NCI-H1436 treated with DMSO at 0.1 percent for 48 hours (cell line): ENCODE measurements at places on chromosomes 4 and X.

DNA sequence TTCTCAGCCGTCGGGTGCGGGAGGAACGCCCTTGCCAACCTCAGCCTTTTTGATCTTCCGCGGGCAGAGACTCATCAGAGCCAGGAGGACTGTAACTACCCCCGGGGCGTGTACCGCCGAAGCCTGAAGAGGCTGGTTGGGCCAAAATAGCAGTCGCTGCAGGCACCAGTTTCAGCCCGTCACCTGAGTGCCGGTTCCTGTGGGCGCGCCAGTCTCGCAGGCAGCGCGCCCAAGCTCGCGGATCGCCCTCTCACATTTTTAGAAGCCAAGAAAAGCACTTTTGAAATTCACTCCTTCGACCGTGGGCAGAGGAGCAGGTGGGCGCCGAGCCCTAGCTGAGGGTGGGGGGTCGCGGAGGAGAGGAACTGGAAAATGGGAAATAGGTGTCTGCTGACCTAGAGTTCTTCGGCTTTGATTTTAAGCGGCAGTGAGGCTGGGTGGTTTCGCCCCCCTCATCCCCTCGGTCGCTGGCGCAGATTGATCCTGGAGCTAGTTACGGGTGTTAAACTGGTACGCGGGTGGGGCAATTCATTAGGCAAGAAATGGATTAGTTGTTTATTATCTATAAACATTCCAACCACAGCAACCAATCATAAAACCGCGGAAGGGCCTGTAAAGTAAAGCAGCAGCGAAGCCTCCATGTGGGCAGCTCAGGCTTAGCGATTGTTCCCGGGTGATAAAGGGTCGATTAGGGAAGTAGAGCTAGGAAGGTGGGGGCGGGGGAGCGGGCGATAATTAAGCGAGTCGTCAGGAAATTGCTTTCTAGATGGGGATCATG, 69.2 kb downstream of the FBXO8 start:
- no peak for DNase-seq

DNA sequence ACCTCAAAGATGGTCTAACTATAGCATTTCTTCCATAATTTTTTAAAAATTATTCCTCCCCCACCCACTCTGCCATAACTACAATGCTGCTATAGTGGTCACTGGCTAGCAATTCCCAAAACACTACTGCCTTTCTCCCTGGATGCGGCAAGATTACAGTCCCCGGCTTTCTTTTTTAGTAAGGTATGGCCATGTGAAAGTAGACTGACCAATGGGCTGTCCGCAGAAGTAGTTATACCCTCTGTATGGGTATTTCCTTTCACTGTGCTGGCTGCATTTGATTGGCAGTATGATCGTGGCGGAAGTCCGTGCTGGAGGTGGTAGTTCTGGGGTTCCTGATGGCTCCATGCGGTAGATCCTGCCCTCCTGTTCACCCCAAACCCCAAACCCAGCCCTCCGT, 166.0 kb downstream of the FBXO8 start:
- DNase-seq, result no peak

GRCh38 chrX:1582686-1583437, 8.5 kb upstream of the AKAP17A start:
- DNase-seq, result no peak

GRCh38 chr4:152090543-152090942, 329.7 kb upstream of the GATB start:
- no peak for DNase-seq

GRCh38 chrX:3712051-3712869, 1.2 kb downstream of the PRKX start:
- no peak for DNase-seq
